ENCODE measurements at places on chromosomes 1 and 21.

DNA sequence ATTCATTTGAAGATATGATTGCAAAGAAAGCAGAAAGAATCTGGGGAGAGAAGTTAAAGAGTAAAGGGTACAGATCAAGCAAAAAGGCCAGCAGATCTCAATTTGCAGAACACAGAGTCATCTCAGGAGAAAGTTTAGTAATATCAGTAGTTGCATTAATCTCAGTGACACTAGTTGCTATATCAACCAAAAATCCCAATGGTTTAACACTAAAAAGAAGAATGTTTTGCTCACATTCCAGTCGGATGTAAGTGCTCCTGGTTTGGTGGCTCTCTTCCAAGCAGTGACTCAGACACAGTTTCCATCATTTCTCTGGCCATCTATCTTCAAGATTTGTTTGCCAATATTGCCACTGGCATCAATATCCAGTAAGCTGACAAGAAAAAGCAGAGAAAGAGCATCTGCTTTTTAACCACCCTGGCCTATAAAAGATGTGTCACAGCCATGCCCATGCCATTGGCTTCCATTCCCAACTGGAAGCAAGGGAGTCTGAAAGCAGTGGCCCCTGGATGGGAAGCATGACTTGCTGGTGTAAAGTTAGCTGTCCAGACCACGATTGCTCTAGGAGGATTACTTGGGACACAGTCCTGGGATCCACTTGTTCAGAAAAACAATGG lies 45.5 kb upstream of the AIM2 start:
- DNase-seq, result no peak

- no peak for DNase-seq
Measured at GRCh38 chr1:53163291-53163768, 20.9 kb upstream of the SLC1A7 start.

GRCh38 chr1:210681158-210681557 lies 352.5 kb downstream of the HHAT start:
- DNase-seq, result no peak

DNA sequence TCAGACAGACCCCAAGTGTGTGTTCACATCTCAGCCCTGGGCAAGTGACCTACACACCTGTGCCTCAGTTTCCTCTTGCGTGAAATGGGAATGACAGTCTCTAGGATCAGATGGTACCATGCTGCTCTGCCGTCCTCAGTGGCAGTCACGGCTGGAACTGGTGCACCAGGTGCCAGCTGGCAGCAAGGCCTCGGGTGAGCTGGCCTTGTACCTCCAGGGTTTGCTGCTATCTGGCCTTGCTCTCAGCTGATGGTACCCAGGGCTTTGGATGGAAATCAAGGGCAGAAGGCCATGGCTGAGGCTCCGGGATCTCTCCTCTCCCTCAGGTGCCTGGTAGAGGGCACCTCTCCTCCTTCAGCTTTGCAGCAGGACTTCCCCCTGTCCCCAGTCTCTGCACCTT lies 21.3 kb downstream of the TMEM201 start:
- DNase-seq, result no peak

DNA sequence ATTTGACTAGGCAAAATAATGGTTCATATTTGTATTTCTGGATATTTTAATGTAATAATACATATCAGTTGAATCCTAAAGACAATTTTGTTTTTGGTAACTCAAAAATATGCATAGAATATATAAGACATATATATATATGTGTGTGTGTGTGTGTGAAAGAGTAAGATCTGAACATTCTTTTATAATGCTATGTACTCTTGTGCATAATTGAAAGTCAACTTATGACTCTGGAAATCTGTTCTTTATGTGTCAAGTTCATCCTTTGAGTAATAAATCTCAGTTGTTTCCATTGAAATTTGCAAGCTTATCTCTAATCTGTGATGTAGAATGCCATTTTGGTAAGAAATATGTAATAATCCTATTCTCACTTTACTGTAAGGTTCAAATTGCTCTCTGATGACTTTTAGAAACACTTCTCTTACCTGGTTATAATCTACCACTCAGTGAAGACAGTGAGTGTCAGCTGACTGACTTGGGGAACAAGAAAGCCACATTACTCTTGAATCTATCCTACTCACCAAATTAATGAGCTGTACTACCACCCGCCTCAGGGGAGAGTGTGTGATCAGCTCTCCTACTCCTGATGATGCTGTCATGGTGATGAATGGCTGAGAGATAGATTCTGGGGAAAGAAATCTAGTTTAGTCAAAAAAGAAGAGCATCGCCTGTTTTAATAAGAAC lies 15.0 kb upstream of the NEK7 start:
- no peak for DNase-seq

GRCh38 chr1:93448292-93448982 lies 519 bp downstream of the FNBP1L start:
- no peak for DNase-seq

DNA sequence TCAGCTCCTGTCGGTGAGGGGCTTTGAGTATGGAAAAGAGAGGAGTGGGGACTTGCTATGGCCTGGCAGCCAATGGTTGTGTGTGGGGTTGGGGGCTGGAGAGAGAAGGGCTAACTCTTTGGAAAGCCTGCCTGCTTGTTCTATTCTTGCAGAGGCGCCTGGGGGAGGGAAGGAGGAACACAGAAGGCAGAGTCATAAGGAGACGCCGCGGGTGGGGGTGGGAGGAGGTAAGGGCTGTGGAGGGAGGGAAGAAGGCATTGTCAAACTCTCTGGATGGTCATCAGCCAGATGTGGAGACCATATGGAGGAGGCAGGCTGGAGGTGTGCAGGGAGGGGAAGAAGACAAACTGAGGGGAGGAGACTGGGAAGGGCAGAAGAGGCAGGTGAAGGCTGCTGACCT lies 70.0 kb downstream of the PLXNA2 start:
- DNase-seq, result no peak

DNA sequence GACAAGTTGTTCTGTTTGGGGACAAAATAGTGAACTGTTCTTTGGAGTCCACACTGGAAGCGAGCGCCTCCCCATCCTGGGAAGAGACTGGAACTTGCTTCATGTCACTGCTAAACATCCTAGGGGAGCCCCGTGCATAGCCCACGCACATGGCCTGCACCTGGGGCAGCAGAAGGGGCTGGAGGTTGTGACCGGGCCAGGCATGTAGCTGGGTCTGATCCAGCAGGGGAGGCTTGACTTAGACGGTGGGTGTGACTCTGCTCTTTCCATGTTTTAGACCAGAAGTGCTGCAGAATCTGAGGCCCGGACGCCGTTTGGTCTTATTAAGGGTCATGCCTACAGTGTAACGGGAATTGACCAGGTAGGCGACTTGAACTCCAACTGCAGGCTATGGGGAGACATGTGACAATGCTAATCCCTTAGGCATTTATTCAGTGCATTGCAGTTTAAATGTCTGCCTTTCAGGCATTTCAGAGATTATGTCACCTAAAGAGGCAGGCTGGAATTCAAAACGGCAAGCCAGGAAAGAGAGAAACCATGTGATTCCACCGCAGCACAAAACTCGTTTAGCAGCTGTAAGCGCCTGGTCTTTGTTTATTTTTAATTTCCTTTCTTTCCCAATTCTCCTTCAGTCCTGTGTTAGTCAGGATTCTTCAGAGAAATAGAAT lies 21.8 kb downstream of the CAPN9 start:
- DNase-seq, result no peak

- DNase-seq, result no peak
Measured at GRCh38 chr1:51330331-51331201, at the start of gene TTC39A. Gene TTC39A (minus strand): TSS chr1:51330562. CDS start chr1:51330477, 85 bp downstream.

- no peak for DNase-seq
Measured at GRCh38 chr1:112165375-112165774, 175.9 kb upstream of the KCND3 start.

GRCh38 chr1:59814901-59815825 lies at the start of gene HOOK1:
Gene HOOK1 (plus strand): TSS chr1:59814949. CDS start chr1:59815118, 169 bp downstream.
- DNase-seq, result no peak

DNA sequence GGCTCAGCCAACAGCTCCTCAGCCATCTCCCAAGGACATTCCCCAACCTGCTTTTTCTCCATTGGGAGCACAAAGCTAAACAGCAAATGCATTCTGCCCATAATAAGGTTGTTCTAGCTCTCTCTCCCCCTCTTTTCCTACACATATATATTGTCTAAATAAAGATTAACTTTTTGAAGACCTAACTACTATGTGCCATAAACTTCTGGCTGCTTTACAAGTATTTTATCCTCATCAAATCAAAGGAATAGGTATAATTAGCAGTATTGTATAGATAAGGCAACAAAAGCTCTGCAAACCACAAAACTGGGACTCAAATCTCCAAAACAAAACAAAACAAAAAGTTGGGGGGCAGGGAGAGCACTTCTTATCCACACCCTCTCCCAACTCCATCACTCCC lies 43.4 kb downstream of the TGFBR3 start:
- DNase-seq, result no peak

DNA sequence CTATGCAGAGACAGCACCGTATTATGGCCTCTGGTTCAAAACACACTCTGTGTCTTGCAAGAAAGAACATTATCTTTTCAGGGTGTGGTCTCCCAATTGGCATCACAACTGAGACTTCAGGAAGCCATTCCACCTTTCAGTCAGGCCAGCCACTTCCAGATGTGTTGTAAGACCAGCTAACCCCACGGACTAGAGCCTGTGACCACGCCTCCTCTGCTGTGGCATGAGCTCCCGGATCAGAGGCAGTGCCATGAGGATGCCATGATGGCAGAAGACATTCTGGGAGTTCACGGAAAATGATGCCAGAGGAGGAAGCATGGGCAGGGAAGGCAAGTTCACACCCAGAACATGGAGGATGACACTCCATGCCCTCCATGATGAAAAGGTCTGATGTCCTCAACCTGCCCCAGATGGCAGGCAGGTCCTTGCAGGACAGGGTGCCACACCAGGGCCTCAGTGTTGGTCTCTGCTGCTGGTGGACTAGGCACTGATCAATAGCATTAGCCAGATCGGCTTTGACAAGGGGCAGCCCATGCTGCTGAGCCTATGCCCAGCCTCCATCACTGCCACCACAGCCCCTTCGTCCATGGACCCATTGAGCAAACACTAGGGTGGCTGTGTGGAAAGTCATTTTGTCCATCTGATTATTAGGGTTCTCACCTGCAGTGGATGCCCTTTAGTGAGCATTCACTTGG lies 341.6 kb downstream of the MATN1 start:
- no peak for DNase-seq

- no peak for DNase-seq
Measured at GRCh38 chr21:38376693-38377092, 119.9 kb downstream of the KCNJ15 start.

DNA sequence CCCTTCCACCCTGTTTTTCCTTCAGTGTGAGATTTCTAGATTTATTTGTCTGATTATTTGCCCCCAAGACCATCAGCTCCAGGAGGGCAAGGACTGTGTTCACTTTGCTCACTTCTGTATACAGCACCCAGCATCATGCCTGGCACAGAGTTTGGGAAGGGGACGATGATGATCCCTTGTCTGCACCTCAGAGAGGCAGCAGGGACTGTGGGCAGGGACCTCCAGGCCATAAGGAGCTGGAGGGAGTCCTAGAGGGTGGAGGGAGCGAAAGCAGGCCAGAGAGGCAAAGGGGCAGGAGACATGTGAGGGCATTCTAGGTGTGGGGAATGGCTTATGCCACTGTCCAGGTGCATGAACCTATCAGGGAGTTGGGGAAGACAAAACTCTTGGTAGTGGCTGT lies 32.8 kb downstream of the H3-3A start:
- no peak for DNase-seq

DNA sequence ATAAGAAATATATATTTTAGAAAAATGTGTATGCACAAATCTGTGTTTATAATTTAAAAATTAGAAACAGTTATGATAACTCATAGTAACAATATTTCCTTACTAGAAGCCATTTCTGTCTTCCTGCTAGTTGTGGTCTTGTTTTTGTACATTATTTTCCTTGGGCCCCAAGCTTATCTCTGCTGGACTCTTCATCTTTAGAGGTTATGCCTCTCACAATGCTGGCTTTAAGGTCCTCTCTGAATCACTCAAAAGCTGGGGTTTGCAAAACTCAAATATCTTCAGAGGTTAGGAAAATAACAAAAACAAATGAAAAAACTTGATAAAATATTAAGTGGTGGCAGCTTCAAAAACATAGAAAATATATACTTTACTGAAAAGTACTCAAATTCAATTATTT lies 133.8 kb downstream of the PTPRC start:
- DNase-seq, result no peak

GRCh38 chr1:221638595-221638994 lies 103.3 kb downstream of the DUSP10 start:
- no peak for DNase-seq

DNA sequence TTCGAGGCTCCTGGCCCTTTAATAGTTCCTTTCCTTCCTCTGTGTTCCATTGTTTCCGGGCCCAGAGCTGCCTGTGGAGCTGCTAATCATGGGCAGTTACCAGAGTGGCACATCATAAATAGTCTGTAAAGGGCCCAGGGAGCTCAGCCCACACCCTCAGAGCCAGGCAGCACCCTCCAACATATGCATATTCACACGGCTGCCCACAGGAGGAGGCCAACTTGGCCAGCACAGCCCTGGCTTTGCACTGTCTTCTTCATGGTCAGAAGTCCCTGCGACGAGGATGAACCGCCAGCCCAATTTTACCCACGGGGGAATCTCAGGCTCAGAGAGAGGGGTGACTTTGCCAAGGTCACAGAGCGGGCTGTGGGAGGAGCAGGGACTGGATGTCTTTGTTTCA lies 172.5 kb downstream of the TRABD2B start:
- DNase-seq, result no peak

All from CD4-positive, alpha-beta T cell treated with Interleukin-4 for 1 hour (primary cell).